ENCODE measurements at places on chromosomes 12 and 14.

GRCh38 chr12:124498275-124499189 is 68.9 kb downstream of the NCOR2 start:
- peak; percentile 50 for DNase-seq

GRCh38 chr12:3207175-3207574 is 130.0 kb downstream of the TSPAN9 start:
- DNase-seq, result no peak

GRCh38 chr14:77426396-77426795 is 3.1 kb upstream of the NOXRED1 start:
- no peak for DNase-seq

DNA sequence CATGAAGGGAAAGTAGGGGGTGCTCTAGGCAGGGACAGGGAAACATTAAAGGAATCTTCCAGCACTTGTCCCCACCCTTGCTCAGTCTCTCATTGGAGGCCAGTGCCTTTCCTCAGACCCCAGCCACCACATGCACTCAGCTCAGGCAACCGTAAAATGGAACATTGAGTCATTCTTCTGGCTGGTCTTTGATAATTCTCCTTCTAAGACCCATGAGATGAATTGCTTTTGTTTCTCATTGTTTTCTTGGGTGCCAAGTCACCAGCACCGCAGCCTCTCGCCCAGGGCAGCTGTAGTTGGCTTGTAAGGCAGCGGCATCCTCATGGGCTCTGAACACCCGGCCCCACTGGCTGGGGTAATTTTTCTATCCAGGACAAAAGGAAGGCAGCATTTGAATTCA is 108.2 kb downstream of the PHETA1 start:
- no peak for DNase-seq

DNA sequence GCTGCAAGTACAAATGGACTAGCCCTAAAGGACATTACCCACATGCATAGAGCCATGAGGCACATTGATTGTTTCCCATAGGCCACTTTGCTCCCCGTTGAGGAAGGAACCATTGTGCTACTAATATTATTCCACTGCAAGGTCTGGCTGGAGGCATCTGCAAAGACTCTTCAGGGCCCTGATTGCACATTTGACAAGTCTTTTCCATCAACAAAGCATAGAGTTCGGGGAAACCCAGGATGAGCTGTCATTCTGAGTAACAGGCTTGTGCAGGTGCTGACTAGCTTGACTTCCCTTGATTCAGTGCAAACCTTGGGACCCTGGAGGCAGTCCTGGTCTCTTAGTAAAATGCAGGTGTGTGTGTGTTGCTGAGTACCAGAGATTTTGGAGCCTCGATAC is 73.8 kb downstream of the SUSD6 start:
- DNase-seq, result no peak

DNA sequence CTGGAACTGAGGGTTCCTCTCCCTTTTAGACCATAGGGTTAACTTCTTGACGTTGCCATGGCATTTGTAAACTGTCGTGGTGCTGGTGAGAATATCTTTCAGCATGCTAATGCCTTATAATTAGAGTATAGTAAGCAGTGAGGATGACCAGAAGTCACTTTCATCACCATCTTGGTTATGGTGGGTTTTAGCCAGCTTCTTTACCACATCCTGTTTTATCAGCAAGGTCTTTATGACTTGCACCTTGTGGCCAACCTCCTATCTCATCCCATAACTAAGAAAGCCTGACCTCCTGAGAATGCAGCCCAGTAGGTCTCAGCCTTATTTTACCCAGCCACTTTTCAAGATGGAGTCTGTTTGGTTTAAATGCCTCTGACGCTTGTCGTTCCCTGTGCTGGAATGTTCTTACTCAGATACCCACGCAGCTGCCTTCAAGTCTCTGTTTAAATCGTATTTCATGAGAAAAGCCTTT is 44.2 kb downstream of the BBS10 start:
- no peak for DNase-seq

- DNase-seq, result no peak
These were observed 7.7 kb downstream of the GNPTAB start for GRCh38 chr12:101823039-101823438.

- DNase-seq, result no peak
These were observed 62.4 kb downstream of the PUS7L start for GRCh38 chr12:43696154-43696553.

GRCh38 chr12:18898470-18898869 is 160.6 kb downstream of the CAPZA3 start:
- DNase-seq, result no peak
